ENCODE measurements at places on chromosomes 1 and 21.
A peak's percentile ranks its signal among the peaks of the same experiment; 100 is the strongest.

GRCh38 chr1:8938232-8938999, 7.3 kb upstream of the CA6 start:
- no peak for DNase-seq

GRCh38 chr1:181169281-181169865, 80.9 kb downstream of the IER5 start:
- no peak for DNase-seq

DNA sequence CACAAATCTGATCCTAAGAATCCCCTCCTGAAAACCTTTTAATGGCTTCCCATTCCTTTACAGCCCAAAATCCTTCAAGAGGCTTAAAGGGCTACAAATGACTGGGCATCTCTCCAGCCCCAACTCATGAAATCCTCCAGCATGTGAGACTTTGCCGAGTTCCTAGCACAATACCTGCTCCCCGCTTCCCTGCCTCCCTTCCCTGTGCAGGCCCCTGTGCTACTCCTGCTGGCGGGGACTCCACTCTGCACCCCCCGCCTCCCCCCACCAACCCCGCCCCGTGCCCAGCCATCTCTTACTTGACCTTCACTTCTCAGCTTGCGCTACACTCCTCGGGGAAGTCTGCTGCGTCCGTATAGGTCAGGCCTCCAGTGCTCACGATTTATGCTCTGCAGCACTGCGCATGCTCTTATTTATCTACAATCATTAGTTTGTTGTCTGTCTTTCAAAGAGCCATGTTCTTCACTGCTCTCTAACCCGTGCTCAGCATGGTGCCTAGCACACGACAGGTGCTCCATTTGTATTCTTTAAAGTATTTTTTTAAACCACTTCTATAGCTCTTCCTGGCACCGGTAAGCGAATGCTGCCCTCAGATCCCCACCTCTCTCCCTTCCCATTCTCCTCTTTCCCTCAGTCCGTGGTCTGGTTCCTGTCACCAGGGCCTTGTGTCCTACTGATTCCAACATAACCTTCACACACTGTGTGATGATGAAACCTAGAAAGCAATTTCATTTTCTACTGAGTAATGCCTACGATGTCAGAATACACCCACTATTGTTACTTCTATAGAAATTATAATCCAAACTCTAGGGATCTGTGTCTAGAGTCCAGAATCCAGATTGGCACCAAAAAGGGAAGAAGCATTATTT, 37.5 kb upstream of the PLA2G2C start:
- no peak for DNase-seq

- peak; percentile 29 for DNase-seq
Measured at GRCh38 chr1:28508435-28508754, 2.6 kb downstream of the RCC1 start.

- no peak for DNase-seq
Measured at GRCh38 chr1:95041491-95042165, 31.1 kb downstream of the ALG14 start.

DNA sequence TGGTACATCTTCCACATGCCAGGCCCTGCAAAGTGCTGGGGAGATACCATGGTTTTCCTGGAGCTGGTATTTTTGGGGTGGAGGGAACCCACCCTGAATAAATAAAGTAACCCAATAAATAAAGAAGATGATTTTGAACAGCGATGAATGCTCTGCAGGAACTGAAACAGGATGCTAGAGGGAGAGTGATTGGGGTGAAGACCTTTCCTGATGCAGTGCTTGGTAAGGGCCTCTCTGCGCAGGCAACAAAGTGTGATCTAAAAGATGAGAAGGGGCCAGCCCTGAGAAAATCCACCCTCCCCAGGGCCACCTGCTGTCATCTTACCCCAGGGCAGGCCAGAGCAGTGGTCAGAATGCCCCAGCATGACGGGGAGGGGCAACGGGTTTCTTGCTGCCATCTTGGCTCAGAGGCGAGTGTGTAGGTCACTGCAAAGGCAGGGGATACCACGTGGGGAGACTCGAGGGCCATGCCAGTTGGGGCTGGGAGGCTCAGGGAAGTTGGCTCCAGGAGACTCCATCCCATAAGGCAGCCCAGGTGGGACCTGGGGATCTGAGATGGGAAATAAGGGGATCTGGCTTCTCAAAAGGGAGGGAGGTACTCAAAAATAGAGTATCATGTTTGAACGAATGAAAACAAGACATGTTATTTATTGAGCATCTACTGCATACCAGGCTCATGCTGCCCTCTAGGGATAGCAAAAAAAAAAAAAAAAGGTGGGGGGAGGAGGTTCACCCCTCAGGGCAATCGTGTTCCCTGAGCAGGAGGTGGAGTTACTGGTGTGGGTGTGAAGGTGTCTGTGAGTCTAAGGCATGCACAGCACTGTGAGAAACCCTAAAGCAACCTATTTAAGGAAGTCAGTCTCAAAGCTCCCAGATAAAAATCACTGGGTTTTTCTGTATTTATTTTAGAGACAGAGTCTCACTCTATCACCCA, 2.8 kb downstream of the SRARP start:
- DNase-seq, result no peak

DNA sequence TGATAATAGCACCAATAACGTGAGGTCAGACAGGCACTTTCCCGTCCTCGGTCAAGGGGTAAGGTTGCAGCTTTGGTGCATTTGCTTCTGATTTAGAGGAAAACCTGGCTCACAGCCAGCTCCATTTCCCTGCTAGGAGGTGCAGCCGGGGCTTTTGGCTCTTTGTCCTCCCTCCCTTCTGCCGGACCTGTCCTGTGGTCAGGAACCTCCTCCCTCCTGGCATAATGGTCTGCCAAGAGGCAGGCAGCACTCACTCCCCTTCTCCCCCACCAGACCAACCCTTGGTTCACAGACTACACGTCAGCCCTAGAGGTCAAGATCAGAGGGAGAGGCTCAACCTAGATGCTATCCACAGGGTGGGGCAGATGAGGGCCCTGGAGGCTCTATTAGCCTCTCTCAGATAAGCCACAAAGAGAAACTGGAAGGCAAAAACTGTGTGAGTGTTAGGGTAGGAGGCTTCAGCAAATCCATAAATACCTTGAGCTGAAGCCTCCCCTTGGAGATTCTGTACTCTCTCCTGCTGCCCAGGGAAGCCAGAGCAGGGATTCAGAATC, 64.8 kb downstream of the PLXNA2 start:
- DNase-seq, result no peak

DNA sequence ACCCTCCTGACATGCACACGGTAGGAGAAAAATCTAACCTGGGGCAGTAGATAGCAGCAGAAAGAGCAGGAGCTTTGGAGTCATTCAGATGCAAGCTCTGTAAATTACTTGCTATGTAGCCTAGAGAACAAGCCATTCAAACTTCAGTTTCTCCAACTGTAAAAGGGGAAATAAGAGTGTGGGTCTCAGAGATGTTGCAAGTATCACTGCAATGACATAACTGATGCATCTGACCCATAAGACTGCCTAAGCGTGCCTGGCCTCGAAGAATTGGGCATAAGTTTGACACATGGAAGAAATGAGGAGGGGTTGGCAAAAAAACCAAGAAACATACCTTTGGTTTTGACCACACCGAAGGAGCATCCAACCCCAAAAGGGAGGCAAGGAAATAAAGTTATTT, 5.2 kb downstream of the AK2 start:
- no peak for DNase-seq

DNA sequence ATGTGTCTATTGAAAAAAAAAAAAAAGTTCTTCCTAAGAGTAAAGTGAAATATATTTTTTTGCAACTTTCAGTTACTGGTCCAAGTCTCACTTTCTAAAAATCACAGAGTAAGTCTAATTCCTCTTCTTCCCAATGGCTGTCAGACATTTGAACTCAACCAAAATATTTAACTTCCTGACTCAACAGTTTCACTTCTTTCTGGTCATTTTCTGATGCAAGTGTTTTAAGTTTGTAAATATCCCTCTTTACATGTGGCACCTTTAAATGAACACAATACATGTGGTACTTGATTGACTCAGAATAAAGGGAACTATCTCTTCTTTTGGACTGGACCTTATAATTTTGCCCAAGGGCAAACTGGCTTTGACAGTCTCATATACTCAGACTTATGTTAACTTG, 76.7 kb downstream of the ASH1L start:
- no peak for DNase-seq

DNA sequence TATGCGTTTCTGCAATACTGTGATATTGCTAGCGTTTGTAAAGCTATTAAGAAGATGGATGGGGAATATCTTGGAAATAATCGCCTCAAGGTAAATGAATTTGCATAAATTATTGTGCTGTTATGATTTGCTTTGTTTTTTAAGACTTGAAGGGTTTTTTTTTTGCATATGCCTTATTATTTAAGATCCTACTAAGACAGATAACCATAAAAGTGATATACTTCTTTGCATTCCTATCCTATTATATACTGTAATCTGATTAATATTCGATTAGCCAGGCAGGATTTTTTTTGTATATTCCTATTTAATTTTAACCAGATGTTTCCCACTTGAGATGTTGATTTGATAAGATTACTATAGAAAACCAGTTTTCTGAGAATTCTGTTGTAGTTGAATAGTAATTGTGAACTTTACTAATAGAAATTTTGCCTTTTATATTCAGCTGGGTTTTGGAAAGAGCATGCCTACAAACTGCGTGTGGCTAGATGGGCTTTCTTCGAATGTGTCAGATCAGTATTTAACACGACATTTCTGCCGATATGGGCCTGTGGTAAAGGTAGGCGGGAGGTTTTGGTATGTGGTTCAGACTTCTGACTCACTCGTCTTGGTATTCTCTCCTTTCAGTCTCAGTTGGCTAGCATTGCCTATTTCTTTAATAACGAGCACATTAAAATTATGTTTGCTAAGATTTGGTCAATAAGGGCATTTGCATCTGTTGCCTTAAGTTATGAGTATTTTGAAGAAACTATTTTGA, 56.8 kb downstream of the ZBTB17 start:
- DNase-seq, result peak; percentile 43

DNA sequence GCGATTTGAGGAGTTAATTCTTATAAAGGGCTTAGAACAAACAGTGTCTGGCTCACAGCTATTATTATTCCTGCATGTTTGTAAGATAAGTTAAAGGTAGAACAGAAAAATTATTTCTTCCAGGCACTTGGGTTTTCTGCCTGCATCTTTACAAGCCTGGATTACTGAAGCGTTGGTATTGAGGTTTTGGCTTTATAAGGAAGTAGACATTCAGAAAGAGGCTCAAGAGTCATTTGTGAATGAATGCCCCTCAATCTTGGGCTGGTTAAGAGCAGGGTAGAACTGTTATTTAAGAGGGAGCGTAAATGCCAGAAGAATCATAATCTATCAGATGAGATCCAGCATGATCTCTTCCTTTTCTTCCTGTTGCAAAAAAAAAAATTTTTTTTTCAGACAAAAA, 77.3 kb upstream of the ARID1A start:
- no peak for DNase-seq

DNA sequence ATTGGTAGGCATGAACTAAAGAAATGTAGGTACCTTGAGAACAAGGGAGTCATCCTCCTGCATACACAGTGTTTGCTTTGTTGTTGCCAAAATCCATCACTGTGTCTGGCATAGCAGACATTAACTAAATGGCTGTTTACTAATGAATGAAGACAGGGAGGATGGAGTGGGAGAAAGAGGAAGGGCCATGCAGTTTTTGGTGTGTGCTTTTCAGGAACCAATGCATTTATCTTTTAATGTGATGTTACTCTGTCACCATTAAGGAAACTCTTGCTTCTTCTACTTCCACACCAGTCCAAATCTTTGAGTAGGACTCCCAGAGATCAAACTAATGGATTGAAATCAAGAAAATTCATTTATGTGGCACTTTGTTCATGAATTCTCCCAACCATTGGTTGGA, 55.6 kb upstream of the DUSP10 start:
- DNase-seq, result no peak

GRCh38 chr1:204558467-204558866, 42.3 kb downstream of the MDM4 start:
- DNase-seq, result no peak

GRCh38 chr21:46142582-46143473, 12.6 kb downstream of the FTCD start:
- DNase-seq, result no peak

GRCh38 chr1:184199036-184199435, 147.5 kb downstream of the TSEN15 start:
- DNase-seq, result no peak

DNA sequence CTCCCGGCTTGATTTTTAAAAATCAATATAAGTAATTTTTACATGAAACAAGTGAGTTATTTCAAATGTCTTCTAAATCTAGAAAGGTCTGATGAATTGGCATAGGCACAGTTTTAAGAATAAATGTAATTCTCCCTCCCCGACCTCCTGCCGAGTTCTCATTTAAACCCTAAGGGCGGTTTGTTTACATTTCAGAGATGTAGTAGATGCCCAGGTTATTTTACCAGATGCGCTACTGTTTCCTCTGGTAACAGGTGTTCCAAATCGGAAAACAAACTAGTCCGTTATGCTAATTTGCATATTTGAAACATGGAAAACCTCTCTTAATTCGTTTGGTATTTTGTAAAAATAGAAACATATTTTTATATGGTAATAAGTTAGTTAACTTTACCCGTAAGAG, 53.8 kb upstream of the CFAP126 start:
- DNase-seq, result no peak

DNA sequence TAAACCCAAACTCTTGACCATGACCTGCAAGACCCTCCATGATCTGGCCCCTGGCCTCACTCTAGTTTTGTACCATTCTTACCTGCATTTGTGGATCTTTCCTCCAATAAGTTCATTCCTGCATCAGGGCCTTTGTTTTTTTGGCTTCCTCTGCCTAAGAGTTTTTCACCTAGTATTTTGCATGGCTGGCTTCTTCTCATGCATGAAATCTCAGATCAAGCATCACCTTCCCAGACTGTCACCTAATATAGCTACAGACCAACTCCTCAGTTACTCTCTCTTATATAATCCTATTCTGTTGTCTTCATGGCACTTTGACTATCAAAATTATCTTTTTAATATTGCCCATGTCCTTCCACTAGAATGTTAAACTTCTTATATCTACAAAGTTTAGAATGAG, 54.2 kb downstream of the BTBD8 start:
- DNase-seq, result no peak

- no peak for DNase-seq
Measured at GRCh38 chr1:206020393-206021007, 3.2 kb downstream of the CTSE start.

- no peak for DNase-seq
Measured at GRCh38 chr1:224317383-224318045, 12.5 kb downstream of the NVL start.

- DNase-seq, result no peak
Measured at GRCh38 chr1:221795380-221795779, 53.5 kb upstream of the DUSP10 start.

DNA sequence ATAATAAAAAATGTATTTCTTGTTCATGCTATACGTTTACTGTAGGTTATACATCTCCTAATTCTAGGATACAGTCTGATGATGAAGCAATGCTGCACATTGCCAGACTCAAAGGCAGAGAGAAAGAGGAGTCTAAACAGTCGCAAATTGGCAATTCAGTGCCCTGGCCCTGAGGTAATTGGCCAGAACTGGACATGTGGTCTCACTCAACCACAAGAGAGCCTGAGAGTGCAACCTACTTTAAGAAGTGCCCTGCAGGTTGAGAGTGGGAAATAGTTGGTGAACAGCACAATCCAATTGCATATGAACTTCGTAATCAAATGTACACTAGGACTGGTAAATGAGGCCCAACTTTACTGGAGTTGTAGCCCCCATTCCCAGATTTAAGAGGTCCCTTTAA, 5.0 kb upstream of the SLC35A3 start:
- no peak for DNase-seq

- DNase-seq, result no peak
Measured at GRCh38 chr1:975896-976683, 5.8 kb downstream of the PERM1 start.

- DNase-seq, result no peak
Measured at GRCh38 chr1:109327285-109327684, 20.5 kb upstream of the MYBPHL start.

GRCh38 chr1:113951719-113952118, 22.6 kb downstream of the HIPK1 start:
- DNase-seq, result no peak
